ENCODE measurements at places on chromosomes 5 and 9. TPM values are rescaled to one million over a fixed set of nuclear protein-coding genes. Genes with fewer than 3 reads are reported as not detected.

Gene PTPA
- 162 TPM for total RNA-seq

Gene IRX4
- total RNA-seq = 18.6 TPM

Gene NIM1K
- 0.25 TPM for total RNA-seq

DNA sequence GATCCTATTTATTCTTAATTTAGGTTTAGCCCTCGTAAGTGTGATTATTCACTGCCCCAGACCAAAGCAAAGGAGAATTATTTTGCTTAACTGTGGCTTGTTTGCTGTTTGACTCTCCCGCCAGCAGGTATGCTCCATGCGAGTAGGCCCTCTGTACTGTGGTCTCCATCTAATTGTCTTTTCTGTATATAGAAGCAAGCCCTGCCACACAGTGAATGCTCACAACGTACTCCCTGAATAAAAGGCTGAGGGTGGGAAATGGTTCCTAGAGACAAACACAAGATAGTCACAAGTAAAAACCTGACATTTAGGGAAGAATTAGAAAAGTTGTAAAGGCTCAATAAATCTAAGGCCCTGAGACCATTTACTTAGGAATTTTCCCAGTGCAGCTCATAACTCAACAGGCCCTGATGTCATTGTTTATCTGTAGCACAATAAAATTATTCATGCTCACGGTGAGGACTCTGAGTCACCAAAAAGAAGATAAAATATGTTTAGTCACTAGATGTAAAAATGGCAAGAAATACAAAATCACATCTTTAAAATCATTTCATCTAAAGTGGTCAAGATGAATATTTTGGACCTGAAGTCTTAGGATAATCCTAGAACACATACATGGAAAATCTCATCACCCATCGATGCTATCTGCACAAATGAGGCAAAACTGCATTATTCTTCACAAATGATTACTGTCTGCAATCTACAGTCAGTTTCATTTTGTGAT is 473.2 kb downstream of the ENC1 start:
- no peak for DNase-seq

DNA sequence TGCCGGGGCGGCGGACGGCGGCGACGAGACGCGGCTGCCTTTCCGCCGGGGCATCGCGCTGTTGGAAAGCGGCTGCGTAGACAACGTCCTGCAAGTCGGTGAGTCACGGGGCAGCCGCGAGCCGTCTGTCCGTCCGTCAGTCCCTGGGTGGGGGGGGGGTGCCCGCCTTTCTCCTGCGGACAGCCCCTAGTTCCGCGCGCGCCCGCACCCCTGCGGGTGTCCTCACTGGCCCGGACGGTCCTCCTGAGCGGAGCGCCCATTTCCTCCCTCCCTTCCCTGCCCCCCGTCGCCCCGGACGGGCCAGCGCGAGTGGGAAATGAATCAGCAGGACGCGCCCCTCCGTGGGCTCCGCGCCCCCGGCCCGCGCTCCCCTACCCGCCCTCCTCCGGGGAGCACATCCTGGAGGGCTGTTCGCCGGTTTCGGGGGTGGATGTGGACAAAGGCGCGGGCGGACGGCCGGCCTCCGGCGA is 828 bp downstream of the ZSWIM6 start:
- peak; percentile 47 for DNase-seq

DNA sequence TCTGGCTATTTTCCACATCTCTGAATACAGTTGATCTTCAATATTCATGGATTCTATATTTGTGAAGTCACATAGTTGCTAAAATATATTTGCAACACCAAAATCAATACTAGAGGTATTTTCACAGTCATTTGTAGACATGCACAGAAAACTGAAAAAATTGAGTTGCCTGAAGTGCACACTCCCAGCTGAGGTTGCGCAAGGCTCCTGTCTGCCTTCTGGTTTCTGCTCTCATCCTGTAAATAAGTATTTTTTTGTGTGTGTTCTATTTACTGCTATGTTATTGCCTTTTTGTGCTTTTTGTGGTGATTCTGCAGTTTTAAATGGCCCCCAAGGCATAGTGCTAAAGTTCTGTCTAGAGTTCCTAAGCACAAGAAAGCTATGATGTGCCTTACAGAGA is 371.1 kb upstream of the GRAMD2B start:
- DNase-seq = no peak

Data from left ventricle myocardium inferior (tissue), 1 donor.